D721Med (cell line): ENCODE measurements at places on chromosomes 12 and 14.

GRCh38 chr12:51242120-51242519 is 3.5 kb downstream of the DAZAP2 start:
- no peak for DNase-seq

GRCh38 chr12:127060310-127060847 is 1206.6 kb upstream of the TMEM132C start:
- DNase-seq: no peak

DNA sequence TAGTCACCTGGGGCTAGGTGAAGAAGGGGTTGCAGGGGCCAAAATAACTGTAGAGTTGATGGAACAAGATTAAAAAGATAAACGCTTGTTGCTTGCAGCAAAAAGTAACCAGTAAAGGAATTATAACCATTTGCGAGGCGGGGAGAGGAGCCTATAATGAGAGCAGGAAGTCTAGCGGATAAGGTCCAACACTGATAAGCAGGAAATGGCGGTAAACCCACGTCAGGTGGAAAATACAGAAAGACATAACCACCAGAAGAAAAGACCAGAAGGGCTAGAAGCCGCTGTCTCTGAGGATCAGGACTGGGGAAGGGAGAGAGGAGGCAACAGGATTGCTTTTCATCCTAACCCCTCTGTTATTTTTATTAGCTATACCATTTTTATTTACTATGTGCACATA is 303.3 kb downstream of the DPF3 start:
- no peak for DNase-seq

GRCh38 chr14:65637780-65638179 is 225.2 kb downstream of the FUT8 start:
- DNase-seq: no peak

DNA sequence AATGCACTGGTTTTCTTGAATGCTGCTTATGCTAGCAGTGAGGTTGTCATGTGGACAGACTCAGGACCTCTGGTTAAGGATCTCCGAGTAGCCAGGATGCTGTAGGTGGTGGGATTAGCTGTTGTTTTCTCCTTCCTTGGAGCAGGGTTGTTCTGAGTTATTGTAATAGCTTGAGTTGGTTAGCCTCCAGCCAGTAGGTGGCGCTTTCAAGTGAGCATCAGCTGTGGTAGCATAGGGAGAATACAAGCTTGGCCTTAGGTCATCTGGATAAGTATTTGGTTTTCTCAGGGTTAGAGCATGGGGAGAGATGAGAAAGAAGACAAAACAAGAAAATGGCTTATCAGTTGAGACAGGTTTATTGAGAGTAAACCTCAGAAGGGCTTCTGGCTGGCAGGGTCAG is 299.7 kb upstream of the FBXO33 start:
- no peak for DNase-seq

GRCh38 chr12:121330692-121331091 is 21.5 kb downstream of the ANAPC5 start:
- DNase-seq: no peak

DNA sequence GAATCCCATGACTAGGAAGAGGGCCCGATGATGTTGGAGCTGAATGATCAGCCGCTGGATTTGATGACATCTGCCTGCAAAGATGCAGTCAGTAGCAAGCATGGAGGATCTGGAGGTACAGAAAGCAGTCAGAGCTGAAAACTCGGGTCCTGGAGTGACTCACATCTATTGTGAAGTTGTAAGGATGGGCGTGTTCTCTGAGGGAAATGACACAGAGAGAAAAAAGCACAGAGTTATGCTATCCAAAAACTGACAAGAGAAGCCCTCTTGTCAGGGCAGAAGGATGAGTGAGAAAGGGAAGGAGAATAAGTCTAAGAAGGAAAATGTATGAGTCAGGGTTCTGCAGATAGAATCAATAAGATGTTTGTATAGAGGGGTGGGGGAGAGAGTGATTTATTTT is 380.4 kb upstream of the CCDC196 start:
- DNase-seq: no peak

DNA sequence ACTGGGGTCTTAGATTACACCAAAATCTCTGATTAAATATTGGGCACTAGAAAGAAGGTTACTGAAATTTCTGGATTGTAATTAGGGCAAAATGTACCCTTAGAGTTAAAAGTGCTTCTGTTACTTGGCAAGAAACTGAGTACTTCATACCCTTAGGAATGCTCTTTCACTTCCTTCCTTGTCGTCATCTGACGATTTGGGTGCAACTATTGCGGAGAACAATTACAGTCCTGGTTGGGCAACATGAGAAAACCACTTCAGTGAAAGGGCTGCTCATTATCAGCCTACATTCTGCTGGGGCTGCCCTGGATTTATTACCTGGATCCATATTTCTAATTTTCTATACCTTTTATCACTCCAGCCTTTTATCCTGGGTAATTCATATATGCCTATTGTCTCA is 348.5 kb upstream of the MDGA2 start:
- no peak for DNase-seq

GRCh38 chr14:22900081-22900799 is 17.2 kb downstream of the REM2 start:
- DNase-seq: peak; percentile 65

- DNase-seq: no peak
Observed at GRCh38 chr12:124392667-124393413, 97.9 kb downstream of the RFLNA start.

- no peak for DNase-seq
Observed at GRCh38 chr12:120588948-120589930, 8.0 kb upstream of the POP5 start.

DNA sequence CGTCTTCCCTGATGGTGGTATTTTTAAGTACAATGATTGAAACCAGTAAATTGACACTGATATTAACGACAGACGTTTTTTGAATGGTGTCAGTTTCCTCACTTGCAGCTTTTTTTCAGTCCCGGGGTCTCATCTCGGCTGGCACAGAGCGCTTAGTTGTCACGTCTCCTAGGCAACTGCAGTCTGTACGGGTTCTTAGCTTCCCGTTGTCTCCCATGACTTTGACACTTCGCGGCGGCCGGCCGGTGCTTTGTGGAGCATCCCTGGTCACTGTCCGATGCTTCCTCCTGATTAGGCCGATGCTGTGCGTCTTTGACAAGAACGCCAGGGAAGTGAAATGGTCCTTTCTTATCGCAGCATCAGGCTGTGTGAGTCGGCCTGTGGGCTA is 67.4 kb downstream of the ADGRD1 start:
- DNase-seq: no peak

GRCh38 chr12:78062786-78063185 is 232.1 kb downstream of the NAV3 start:
- DNase-seq: no peak

DNA sequence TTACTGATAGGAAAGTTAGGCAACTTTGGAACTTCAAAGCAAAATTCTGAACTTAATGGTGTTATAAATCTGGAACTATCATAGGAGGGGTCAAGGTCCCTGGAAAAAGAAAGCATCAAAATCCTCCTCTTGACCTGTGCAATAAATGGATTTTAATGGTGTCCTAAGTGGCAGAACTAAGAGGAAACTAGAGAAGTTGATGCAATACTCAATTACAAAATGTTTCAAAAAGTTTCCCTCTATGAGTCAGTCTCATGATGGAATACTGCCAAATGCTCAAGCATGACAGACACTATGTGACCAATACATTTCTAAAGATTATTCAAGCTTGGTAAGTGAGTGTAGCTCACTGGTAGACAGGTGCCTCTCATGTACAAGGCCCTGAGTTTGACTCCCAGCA is 47.7 kb upstream of the ERGIC2 start:
- no peak for DNase-seq

- DNase-seq: no peak
Observed at GRCh38 chr14:63322897-63323573, 4.3 kb upstream of the GPHB5 start.

GRCh38 chr14:84095681-84096080 is 1434.3 kb upstream of the FLRT2 start:
- no peak for DNase-seq

DNA sequence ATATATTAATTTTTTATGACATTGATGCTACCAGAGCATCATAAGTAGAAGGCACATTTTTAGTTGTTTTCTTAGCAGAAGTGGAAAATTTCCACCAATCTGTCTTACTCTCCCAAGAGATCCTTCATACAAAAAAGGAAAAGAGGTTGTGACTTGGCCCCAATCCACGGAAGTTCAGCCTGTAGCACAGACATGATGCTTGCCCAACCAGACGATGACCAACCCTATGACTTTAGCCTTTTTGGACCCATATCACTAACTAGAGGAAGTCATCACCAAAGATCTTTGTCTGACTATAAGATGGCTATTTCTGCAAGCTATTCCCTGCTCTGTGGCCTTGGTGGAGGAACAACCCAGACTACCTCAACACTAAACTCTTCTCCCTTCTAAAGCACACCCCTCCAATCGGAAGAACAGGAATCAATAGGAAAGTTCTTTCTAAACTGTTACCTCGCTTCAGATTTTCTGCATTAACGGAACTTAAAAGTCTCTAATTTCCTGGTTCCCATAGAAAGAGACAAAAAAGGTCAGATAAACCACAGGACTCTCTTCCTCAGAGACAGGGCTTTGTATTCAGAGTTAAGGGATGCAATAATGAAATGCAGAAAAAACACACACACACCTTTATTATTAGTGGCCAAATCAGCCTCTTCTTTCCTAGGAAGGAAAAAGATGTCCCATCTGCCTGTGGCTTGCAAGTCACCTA is 4.1 kb upstream of the RHOJ start:
- DNase-seq: no peak

- no peak for DNase-seq
Observed at GRCh38 chr12:59594943-59595500, 807 bp upstream of the SLC16A7 start.

GRCh38 chr12:52207106-52207505 is 15.3 kb upstream of the KRT80 start:
- DNase-seq: no peak

DNA sequence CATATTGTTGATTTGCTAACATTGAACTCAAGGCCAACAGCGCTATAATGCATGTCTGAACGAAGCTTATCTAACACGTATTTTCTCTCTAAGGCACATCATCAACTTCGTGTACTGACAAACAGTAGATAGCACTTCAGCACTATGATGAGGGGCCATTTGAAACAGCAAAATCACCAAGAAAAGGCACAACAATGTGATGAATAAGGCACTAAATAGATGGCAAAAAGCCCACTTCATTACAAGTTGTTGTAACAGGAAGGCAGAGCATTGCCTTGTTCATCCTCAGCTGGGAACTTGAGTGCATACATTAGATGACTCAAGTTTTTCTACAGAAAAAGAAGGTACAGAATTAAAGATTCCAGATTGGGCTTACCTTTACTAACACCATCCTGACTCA is 75.2 kb downstream of the LIN7A start:
- DNase-seq: no peak

DNA sequence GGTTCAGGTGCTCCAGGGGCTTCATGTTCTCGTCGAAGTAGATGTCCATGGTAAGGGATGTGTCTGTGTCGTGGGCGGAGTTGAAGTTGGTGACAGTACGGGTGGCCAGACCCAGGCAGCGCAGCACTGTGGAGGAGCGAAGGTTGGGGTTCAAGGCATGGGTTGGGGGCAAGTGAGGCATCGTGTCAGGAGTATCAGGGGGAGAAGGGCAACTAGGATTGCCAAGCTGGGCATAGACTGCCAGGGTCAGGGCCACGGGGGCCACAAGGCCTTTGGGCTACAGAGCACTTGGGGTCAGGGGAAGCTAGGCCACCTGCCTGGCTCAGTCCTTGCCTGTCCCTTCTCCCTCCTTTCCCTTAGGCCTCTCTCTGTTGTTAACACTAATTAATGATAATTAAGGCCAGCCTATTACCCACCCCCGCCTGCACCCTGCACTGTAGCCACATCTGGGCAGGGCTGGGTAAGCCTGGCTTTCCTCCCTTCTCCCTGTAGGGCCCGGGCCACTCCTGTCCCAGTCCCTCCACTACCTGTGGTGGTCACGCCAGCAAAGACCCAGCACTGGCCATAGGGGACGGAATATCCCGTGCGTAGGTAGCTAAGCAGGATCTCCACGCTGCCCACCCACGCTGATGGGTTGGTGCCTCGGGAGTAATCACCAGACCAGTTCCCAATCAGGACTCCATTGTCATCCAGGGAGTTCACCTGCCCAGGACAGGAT is 4.3 kb downstream of the TGM1 start:
- no peak for DNase-seq

- DNase-seq: no peak
Observed at GRCh38 chr14:105440554-105440900, 20.9 kb downstream of the MTA1 start.

- no peak for DNase-seq
Observed at GRCh38 chr14:70808416-70809224, 693 bp downstream of the MAP3K9 start.

GRCh38 chr12:22729431-22729956 is 104.5 kb downstream of the ETNK1 start:
- DNase-seq: no peak

GRCh38 chr12:105013892-105014291 is 27.8 kb downstream of the NOPCHAP1 start:
- DNase-seq: no peak

DNA sequence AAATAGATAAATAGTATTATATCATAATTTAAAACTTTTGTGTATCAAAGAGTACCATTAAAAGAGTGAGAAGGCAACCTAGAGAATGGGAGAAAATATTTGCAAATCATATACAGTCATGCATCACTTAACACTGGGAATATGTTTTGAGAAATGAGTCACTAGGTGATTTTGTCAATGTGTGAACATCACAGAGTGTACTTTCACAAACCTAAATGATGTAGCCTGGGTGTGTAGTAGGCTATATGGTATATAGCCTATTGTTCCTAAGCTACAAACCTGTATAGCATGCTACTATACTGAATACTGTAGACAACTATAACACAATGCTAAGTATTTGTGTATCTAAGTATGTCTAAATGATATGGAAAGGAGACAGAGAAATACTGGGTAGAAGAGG is 48.0 kb upstream of the ARID2 start:
- DNase-seq: no peak

DNA sequence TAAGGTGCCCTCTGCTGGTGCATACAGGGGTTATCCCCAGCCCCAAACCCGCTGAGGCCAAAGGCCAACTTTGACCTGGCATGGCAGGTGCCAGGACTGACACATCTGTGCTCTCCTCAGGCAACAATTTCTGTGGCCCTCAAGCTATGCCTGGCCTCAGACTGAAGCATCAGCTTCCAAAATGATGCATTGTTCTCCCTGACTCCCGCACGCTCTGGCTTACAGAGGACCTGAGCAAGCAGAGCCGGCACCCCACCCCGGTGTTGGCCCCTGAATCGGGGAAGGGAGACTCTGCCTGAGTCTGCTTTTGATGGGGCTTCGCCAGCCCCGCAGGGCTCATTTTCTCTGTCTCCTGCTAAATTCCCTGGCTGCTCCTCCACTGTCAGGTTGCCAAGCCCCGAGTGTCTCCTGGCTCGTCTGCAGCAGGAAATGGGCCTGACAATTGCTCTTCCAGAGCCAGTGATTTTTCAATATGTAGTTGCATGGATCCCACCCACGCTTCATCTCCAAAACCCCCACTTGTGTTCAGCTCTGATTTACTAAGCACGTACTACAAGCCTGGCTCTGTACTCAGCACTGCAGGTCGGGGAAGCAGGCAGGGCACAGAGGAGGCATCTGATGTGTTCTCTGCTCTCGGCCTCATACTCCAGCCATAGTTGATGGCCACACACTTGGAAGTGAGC is 126.1 kb downstream of the SLC38A6 start:
- no peak for DNase-seq

GRCh38 chr12:96502949-96503532 is 13.7 kb downstream of the CFAP54 start:
- no peak for DNase-seq
